Activated T-cell treated with anti-CD3 and anti-CD28 coated beads, Interleukin-2, amount 50 U/mL, for 24 hours (primary cell): ENCODE measurements at places on chromosomes 12 and 14.

GRCh38 chr12:50110762-50111351 lies 1.2 kb upstream of the COX14 start:
- DNase-seq = peak; percentile 39

DNA sequence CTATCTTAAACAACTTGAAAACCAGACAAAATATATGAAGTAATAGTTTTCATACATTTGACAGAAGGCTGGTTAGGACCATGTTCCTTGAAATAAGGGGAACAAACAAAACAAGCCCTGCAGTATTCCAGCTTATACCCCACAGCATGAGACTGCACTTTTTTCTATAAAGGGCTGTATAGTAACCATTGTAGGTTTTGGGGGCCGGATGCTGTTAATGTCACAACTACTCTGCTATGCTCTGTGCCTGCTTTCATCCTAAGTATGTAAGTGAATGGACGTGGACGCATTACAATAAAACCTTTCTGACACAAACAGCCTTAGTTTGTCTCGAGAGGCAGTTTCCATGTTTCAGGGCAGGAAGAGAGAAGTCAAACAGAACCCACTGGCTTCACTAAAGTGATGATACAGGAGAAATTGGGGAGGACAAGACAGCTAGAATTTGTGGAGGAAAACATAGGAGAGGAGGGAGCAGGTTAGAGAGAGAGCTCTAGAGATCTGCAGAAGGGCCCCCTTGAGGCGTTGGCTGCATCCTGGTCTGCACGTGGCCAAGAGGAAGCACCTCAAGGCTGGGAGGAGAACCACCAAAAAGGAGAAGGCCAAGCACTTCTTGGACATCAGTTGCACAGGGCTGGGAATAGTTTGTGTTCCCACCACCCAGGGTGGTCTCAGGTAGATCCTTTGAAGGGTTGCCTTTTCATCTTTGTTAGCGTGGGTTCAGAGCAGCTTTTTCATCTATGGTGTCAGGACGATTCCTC lies 63.7 kb downstream of the TRAF3 start:
- DNase-seq = no peak

GRCh38 chr14:88369496-88369895 lies 16.0 kb upstream of the SPATA7 start:
- DNase-seq = no peak

DNA sequence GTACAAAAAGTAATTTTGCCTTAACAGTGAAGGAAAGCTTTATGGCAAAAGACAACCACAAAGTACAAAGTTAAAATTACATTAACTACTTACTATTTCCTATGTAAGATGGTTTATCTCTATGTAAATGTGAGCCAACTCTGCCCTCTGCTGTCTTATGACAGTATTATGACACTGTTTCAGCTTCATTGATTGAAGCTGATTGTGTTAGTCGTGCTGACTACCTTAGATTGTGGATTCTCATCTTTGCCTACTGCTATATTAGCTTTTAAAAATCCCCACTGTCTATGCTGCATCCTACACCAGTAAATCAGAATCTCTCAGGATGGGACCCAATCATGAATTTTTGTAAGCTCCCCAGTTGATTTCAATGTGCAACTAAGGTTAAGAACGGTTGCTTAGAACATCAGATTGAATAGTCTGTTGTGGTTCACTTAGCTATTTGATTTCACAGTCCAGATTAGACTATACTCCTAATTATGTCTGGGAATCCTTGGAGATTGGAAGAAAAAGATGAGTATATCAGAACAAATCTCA lies 12.2 kb upstream of the SPTB start:
- DNase-seq = no peak

DNA sequence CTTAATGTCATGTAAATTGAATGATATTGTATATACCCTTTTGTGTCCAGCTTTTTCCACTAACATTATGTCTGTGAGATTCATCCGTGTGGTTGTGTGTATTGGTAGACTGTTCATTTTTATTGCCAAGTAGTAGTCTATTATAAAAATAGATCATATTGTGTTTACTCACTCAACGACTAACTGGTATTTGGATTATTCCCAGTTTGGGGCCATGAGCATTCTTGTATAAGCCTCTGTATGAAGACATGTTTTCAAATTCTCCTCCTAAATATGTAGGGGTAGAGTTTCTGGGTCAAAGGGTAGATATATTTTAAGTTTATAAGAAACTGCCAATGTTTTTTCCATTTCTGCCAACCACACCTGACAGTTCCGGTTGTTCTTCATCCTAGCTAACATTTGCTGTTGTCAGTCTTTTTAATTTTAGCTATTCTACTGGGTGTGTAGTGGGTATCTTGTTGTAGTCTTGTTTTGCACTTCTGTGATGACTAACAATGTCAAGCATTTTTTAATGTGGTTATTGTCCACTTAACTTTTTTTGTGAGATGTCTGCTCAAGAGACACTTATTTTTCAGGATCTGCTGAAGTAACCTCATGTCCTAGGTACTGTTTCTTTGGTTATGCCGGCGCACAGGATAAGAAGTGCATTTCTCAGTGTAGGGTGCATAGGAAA lies 93.2 kb downstream of the DACT1 start:
- no peak for DNase-seq

- DNase-seq = no peak
Observed at GRCh38 chr14:65926504-65926903, 514.0 kb downstream of the FUT8 start.

- DNase-seq = no peak
Observed at GRCh38 chr12:5433081-5433844, 1.4 kb downstream of the NTF3 start.
